ENCODE measurements at places on chromosomes 12 and 14. TPM values are rescaled to one million over a fixed set of nuclear protein-coding genes. Genes with fewer than 3 reads are reported as not detected.

GRCh38 chr12:108361606-108362005 is 22.5 kb upstream of the CMKLR1 start:
- no peak for DNase-seq
- H3K4me3 ChIP-seq, result no peak overlapping the region
- peaks cover 4% of the 10 kb centered on the region for H3K4me1 ChIP-seq
- peaks cover 2% of the 10 kb centered on the region for H3K27me3 ChIP-seq
- H3K27ac ChIP-seq, result no peak overlapping the region

DNA sequence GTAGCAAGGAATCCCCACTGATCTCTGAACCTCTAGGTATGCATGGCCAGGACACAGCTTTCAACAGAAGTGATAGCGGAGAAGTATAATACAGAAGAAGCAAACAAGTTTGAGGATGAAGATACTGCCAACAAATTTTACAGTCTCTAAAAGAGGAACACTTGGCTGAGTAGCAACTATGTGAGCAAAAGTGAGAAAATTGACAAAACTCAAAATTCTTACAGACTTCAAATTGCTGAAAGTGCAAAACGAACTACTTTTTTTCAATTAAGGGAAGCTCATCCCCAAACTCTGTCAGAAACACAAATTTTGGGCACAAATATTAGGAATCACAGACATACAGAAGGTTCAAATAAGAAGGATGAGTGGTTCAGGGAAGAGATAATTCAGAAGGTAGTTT is 1324.6 kb downstream of the LRFN5 start:
- H3K4me3 ChIP-seq, result no peak overlapping the region
- DNase-seq, result no peak
- no peak overlapping the region for H3K27ac ChIP-seq
- H3K36me3 ChIP-seq, result no peaks in the 10 kb centered on the region
- peaks cover 2% of the 10 kb centered on the region for H3K4me1 ChIP-seq

GRCh38 chr14:36997843-36998242 is 174.6 kb downstream of the SLC25A21 start:
- H3K36me3 ChIP-seq, result no peaks in the 10 kb centered on the region
- no peak overlapping the region for H3K4me3 ChIP-seq
- no peaks in the 10 kb centered on the region for H3K4me1 ChIP-seq
- H3K27ac ChIP-seq, result no peak overlapping the region
- no peaks in the 10 kb centered on the region for H3K27me3 ChIP-seq

Gene ORMDL2
- 47.6 TPM for total RNA-seq

- no peak overlapping the region for H3K27ac ChIP-seq
- no peak for DNase-seq
- no peaks in the 10 kb centered on the region for H3K36me3 ChIP-seq
These were observed 304.4 kb downstream of the VRK1 start for GRCh38 chr14:97101561-97101960.

GRCh38 chr12:115758183-115758582 is 519.3 kb downstream of the MED13L start:
- H3K27ac ChIP-seq, result no peak overlapping the region
- DNase-seq, result no peak
- H3K27me3 ChIP-seq, result peaks cover 3% of the 10 kb centered on the region
- peaks cover 13% of the 10 kb centered on the region for H3K4me1 ChIP-seq
- no peaks in the 10 kb centered on the region for H3K36me3 ChIP-seq

Gene ASCL1
- not detected for total RNA-seq

Gene CMA1
- total RNA-seq, result not detected

- H3K27me3 ChIP-seq, result no peaks in the 10 kb centered on the region
- H3K4me3 ChIP-seq, result no peak overlapping the region
- no peak overlapping the region for H3K27ac ChIP-seq
- DNase-seq, result no peak
- H3K36me3 ChIP-seq, result no peaks in the 10 kb centered on the region
These were observed 45.0 kb downstream of the FAM186A start for GRCh38 chr12:50351120-50352043.

Gene KRT77
- total RNA-seq, result not detected

DNA sequence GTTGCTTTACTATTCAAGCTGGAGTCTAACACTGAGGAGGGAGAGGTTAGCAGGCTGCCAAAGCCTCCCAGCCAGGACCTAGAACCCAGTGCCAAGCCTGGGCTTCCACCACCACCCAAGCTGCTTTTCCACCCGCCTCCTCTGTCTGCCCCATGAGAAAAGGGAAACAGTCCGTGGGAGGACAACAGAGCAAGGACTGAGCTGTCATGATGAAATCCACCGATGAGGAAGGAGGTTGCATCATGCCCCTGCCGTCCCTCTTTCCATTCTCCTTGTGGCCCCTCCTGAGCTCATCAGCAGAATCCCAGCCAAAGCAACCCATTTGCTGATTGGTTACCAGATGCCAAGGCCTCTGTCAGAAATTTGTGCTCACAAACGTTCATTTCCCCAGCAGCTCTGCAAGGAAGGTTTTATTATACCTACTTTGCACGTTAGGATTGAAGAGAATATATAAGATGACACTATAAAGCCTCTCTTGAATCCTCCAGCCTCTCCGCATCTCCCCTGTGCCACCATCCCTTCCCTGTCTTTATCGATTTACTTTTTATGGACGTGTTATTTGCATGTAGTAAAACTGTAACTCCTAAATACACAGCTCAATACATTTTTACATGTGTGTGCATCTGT is 6.3 kb upstream of the SERPINA1 start:
- peaks cover 4% of the 10 kb centered on the region for H3K4me1 ChIP-seq
- peaks cover 2% of the 10 kb centered on the region for H3K27me3 ChIP-seq
- H3K27ac ChIP-seq, result no peak overlapping the region
- H3K36me3 ChIP-seq, result no peaks in the 10 kb centered on the region

Gene GUCY2C
- total RNA-seq, result not detected

GRCh38 chr14:95445676-95446075 is 70.8 kb downstream of the SYNE3 start:
- no peak overlapping the region for H3K4me3 ChIP-seq
- H3K4me1 ChIP-seq, result peaks cover 6% of the 10 kb centered on the region
- no peak for DNase-seq
- H3K36me3 ChIP-seq, result peaks cover 5% of the 10 kb centered on the region
- no peak overlapping the region for H3K27ac ChIP-seq
